ENCODE measurements at places on chromosomes 4 and X.

GRCh38 chr4:57370691-57371090 lies 260.5 kb upstream of the IGFBP7 start:
- no peak for DNase-seq

GRCh38 chr4:25030277-25031076 lies at the start of gene LGI2:
TSS of gene LGI2 (minus strand) at chr4:25030946. CDS start at chr4:25030693, 253 bp downstream.
- DNase-seq, result peak; percentile 48

GRCh38 chr4:19615086-19615689 lies 636.5 kb upstream of the SLIT2 start:
- no peak for DNase-seq

DNA sequence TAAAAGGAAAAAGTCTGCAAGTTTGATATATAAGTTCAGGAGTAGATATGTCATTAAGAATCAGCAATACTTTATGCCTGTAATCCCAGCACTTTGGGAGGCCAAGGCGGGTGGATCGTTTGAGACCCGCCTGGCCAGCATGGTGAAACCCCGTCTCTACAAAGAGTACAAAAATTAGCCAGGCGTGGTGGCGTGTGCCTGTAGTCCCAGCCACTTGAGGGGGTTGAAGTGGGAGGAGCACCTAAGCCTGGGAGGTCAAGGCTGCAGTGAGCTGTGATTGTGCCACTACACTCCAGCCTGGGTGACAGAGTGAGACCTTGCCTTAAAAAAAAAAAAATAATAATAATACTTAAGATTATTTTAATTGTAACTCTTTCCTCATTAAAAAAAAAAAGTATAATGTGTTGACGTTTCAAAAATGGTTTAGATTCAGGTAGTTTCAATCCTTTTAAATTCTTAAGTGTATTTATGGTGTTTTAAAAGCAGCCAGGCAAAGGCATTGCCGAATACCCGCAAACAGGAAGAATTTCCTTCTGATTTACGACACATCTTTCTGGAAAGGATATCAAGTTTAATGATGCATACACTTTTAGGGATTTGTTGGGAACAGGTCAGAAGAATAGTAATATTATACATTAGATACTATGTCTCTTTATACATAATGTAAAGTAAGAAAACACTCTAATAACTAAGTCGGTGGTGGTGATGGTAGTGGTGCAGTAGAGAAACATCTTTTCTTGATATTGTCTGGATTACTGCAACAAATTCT lies 80.9 kb downstream of the KDM6A start:
- DNase-seq, result no peak

GRCh38 chr4:100422894-100423293 lies 94.9 kb downstream of the EMCN start:
- no peak for DNase-seq

GRCh38 chr4:19492606-19493005 lies 759.1 kb upstream of the SLIT2 start:
- no peak for DNase-seq

- DNase-seq, result no peak
These were observed 682.2 kb upstream of the AMOT start for GRCh38 chrX:113522814-113523213.

DNA sequence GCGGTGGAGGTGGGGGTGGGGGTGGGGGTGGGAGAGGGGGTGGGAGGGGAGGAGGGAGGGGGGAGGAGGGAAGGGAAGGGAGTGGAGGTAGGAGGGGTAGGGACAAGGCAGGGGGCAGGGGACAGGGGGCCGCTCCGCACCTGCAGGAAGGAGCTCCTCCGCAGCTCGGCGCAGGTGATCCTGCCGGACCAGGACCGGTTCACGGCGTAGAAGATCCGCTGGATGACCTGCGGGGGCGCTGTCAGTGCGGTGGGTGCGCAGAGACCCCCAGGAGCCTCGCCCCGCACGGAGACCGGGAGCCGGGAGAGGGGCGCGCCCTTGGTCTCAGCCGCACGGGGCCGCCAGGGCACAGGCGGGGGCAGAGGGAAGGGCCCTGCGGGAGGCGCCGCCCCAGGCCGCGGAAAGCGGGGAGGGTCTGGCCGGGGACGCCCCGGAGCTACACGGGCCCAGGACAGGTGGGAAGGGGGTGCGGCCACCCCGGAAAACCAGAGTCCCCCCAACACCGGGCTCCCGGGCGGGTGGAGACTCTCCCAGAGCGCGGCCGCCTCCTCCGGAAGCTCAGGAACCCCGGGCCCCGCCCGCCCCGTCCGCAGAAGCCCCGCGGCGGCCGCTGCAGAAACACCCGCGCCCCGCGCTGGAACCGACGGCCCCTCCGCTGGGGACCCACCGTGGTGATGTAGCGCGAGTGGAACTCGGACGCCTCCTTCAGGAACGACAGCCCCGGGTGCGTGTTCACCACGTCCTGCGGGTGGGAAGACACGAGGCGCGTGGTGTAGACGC lies 27.6 kb upstream of the GTPBP6 start:
- no peak for DNase-seq

GRCh38 chr4:127000110-127000509 lies 632.6 kb upstream of the INTU start:
- DNase-seq, result no peak

DNA sequence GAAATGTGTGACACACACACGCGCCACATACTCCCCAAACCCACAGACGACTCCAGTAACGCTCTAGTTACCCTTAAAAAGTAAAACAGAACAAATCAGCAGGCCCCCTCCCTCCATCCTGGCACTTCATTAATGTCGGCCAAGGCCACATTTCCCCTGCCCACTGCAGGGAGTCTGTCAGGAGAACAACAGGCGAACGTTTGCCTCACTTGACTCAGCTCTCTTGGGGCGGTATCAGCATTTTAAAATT lies 671 bp upstream of the FHIP1A start:
- no peak for DNase-seq

GRCh38 chr4:7766086-7766485 lies 173.6 kb downstream of the AFAP1 start:
- no peak for DNase-seq

DNA sequence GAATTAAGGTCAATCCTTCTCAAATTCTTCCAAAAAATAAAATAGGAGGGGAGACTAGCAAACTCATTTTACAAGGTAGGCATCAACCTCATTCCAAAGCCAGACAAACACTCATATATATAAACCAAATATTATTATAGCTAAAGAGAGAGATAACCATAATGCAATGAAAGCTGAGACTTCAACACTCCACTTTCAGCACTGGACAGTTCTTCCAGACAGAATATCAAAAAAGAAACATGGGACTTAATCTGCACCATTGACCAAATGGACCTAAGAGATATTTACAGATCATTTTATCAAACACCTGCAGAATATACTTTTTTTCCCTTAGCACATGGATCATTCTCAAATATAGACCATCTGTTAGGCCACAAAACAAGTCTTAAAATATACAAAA lies 15.5 kb upstream of the EDA2R start:
- no peak for DNase-seq

- DNase-seq, result no peak
These were observed 134.4 kb downstream of the EDA2R start for GRCh38 chrX:66504481-66504880.
